M059J (cell line): ENCODE measurements at places on chromosomes 11 and 22.

DNA sequence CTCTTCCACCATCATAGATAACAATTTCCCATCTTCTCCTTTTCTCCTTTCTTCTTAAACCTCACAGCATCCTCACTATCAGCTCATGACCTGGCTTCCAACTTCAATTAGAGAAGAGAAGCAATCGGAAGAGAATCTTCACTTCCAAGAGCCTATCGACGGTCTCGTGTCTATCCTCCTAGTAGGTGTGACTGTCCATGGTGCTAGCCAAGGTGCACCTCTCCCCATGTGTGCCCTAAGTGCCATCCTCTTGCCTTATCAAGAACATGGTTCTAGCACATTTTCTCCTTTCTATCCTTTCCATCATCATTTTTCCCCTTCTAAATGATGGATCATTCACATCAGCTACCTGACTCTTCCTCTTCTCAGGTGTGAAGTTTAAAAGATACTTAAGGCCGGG, 5.1 kb upstream of the CUL5 start:
- DNase-seq: no peak

GRCh38 chr22:25404556-25404927, 159.9 kb upstream of the GRK3 start:
- DNase-seq: no peak

DNA sequence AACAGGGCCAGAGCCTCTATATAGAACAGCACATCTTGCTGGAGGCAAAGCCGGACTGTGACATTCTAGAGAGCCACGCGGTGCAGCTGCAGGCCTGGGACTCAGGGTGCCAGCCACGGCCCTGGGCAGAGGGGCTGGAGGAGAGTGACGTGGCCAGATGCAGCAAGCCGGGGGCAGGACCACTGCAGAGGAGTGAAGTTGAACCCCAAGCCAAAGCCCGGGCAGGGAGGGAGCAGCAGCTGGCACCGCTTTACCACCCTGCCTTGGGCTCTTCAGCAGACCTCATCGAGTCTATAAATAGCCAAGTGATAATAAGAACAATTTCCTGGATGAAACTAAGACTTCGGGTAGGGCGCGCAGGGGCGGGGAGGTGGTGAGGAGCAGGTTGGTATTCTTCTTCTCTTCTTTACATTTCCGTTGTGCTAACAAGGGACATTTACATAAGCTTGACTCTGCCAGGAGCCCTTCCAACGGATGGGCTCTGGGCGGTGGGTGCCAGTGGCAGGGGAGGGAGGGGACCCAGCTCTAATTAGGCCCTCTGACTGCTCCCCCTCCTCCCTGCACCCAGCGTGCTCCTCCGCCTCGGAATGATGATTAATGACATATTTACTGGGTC, 110.2 kb downstream of the ST3GAL4 start:
- DNase-seq: no peak

- no peak for DNase-seq
Measured at GRCh38 chr11:69159150-69159852, 3.6 kb downstream of the SMIM38 start.

DNA sequence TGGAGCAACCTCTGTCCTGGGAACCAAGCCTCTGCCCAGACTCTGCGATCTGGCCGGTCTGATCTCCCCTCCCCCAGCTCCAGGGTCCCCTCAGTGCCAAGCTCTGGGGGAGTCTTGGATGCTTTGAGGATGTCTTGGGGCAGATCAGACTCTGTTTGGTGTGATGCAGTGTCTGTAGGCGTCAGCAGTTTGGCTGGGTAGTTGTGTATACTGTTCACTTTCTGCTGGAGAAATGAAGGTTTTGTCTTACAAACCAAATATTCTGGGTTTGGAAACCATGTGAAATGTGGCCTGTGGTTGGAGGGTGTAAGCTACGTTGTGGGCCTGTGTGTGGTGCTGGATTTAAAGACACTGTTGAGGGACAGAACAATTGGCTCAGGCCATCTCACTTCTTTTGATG, 4.6 kb downstream of the INSC start:
- no peak for DNase-seq

DNA sequence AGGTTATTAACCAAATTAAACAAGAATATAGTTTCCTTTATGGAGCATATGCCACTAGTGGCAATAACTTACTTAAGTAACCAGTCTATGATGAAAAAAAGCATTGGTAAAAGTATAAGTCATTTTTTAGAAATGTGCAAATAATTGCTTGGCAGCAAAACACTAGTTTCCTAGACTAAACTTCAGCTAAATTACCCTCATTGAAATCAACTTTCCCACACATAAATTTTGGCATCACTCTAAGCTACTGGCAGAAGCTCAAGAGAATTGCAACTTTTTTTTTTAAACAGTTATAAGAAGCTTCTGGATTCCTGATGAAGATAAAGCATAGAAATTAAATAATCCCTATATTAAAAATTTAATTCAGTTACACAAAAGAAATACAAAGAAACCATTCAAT, 12.5 kb downstream of the CCDC34 start:
- DNase-seq: peak; percentile 27

DNA sequence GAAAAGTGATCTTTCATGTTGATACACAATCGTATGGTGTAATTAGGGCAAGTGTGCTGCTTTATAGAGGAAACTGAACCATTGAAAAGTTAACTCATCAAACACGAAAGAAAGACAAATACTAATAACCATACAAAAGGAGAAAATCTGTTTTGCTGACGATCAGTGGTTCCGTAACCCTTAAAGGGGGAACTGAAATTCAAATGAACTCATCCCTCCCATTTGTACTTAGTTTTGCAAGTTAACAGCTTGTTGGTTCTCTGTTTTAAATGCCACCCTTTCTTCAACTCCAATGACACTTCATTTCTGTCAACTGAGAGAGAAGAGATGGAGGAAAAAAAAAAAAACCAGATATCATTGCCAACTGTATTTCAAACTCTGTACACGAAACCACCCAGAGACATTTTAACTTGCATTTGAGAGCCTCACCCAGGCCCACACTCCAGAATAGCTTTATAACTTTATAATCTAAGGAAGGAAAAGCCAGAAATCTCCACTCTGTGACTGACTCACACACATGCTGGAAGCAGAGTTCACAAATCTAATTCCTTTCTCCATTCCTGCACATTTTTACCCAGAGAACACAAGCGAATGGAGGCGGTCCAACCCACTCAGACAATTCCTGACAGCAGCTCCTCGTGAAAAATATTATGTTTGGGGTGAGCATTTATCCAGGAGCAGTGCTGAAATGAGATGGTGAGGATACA, 17.4 kb upstream of the CSNK2A3 start:
- no peak for DNase-seq

GRCh38 chr11:27375370-27375769, 12.4 kb upstream of the CCDC34 start:
- no peak for DNase-seq

DNA sequence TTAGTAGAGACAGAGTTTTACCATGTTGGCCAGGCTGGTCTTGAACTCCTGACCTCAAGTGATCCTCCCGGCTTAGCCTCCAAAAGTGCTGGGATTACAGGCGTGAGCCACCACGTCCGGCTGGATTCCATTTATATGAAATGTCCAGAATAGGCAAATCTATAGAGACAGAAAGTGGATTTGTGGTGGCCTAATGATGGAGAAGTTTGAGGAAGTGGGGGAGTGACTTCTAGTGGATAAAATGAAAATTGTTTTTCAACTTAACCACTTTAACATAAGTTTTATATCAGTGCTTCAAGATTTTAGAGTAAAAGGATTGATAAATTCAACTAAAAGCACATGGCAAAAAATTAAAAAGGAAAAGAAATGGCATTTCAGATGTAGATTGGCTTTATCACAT, 66.2 kb downstream of the HIPK3 start:
- DNase-seq: no peak

GRCh38 chr11:111019451-111019850, 226.1 kb upstream of the POU2AF2 start:
- no peak for DNase-seq
